Foreskin keratinocyte (primary cell): ENCODE measurements at places on chromosomes 7 and 10. TPM values are rescaled to one million over a fixed set of nuclear protein-coding genes. Genes with fewer than 3 reads are reported as not detected.

DNA sequence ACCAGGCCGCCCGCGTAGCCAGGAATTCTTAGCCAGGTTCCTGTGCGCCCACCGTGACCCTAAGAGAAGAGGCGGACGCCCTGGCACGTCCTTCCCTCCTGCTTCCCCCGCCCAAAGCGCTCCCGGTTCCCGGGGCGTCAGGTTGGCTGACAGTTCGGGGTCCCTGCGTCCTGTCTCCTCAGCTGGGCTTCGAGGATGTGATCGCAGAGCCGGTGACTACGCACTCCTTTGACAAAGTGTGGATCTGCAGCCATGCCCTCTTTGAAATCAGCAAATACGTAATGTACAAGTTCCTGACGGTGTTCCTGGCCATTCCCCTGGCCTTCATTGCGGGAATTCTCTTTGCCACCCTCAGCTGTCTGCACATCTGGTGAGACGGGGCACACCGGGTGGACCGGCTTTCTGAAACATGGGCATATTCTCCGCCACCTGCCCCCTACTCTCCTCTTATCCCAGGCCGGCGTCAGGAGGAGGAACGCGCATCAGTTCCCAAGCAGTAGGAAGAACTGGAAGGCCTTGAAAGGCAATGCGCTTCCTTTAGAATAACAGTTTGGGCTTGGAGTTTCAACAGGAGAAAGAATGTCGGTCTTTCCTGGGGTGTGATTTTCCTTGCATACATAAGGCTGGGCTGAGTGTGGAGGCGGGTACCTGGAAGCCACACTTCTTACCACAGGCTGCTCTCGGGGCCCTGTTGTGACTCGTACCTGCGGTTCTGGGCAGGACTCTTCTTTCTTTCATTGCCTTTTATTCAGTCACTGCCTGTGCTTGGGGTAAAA, 728 bp downstream of the CAV2 start:
- DNase-seq, result peak; percentile 88

- DNase-seq, result no peak
Measured at GRCh38 chr10:22760025-22760424, 45.6 kb upstream of the PIP4K2A start.

CLRN3 gene
- total RNA-seq, result not detected in 2 replicates

- no peak for DNase-seq
Measured at GRCh38 chr7:137289101-137289500, 54.4 kb downstream of the PTN start.

SEMA4G gene
- total RNA-seq, result 0.99 and 1.1 TPM in 2 replicates

PDSS1 gene
- 18.0 and 20.3 TPM in 2 replicates for total RNA-seq

ASAH2 gene
- total RNA-seq, result 3.5 and 4.0 TPM in 2 replicates
